GM12878 (cell line): ENCODE measurements at places on chromosomes 5 and 9. TPM values are rescaled to one million over a fixed set of nuclear protein-coding genes. Genes with fewer than 3 reads are reported as not detected.

OBP2B gene
- total RNA-seq: not detected in 2 replicates

PDE6A gene
- not detected in 2 replicates for total RNA-seq

- DNase-seq: no peak
- no peak overlapping the region for H3K27ac ChIP-seq
- H3K4me3 ChIP-seq: no peak overlapping the region
- peaks cover 4% of the 10 kb centered on the region for H3K36me3 ChIP-seq
These were observed 14.1 kb downstream of the MTX3 start for GRCh38 chr5:79976759-79977515.

DNA sequence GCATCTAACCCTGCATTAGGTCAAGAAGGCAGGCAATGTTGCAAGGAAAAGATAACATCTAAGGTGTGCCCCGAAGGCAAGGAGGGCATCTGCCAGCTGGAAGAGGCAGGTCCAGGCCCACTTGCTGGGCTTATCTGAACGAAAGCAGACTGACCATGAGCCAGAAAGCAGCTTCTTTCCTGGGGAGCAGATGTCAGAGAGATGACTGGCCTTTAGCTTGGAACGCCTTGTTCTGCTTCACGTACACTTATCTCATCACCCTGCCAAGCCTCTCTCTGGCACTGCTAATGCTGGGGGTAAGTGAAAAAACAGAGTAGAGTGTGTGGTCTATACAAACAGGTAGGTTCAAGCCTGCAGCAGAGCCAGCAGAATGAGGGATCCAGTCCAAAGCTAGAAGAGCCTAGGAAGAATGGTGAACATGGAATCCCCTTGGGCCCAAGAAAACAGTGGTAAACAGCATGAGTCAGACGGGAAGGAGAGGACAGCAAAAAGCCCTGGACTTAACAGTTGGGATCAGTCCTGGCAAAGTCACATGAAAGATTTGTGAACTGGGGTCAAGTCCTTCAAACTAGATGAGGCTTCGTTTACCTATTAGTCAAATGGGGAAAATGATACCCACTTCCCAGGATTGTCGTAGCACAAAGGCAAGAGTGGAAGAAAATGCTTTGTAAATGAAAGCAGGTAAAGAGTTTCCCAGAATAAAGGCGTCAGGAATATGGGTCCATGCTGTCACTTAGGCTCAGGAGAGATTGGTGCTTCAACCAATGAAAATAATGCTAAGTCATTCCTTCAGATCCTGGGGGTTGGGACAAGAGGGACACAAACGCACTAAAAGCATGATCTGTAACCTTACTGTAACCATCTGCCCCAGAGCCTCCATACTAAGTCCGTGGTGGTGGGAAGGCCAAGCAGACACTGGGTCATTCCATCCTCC, 200.9 kb downstream of the SLIT3 start:
- peaks cover 2% of the 10 kb centered on the region; the same call in 1 of the 2 replicates for H3K27me3 ChIP-seq
- no peaks in the 10 kb centered on the region for H3K4me1 ChIP-seq
- DNase-seq: no peak
- H3K27ac ChIP-seq: no peak overlapping the region

GRCh38 chr9:98020476-98021145, 35.9 kb upstream of the NANS start:
- H3K36me3 ChIP-seq: peaks cover 17% of the 10 kb centered on the region
- H3K4me3 ChIP-seq: no peak overlapping the region
- no peak overlapping the region for H3K27ac ChIP-seq
- H3K27me3 ChIP-seq: no peaks in the 10 kb centered on the region

DNA sequence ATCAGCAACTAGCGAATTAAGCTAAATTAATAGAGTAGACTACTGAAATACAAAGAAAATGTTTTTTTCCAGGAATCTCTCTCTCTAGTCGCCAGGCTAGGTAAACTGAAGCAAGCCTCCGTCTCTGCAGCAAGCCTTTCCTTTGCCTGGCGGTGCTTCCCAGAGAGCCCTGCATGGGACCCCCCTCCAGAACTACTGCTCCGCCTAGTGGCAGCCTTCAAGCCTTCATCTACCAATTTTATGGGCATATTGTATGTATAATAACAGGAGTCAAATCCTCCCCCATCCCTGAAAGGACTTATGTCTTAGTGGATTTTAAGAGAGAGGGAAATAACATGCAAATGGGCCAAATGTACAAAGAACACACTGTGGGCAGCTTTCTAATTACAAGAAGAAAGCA, 241.9 kb downstream of the SAXO1 start:
- no peaks in the 10 kb centered on the region for H3K27me3 ChIP-seq
- no peaks in the 10 kb centered on the region for H3K4me1 ChIP-seq
- no peak overlapping the region for H3K27ac ChIP-seq
- H3K4me3 ChIP-seq: no peak overlapping the region
- DNase-seq: no peak
- H3K36me3 ChIP-seq: no peaks in the 10 kb centered on the region

DNA sequence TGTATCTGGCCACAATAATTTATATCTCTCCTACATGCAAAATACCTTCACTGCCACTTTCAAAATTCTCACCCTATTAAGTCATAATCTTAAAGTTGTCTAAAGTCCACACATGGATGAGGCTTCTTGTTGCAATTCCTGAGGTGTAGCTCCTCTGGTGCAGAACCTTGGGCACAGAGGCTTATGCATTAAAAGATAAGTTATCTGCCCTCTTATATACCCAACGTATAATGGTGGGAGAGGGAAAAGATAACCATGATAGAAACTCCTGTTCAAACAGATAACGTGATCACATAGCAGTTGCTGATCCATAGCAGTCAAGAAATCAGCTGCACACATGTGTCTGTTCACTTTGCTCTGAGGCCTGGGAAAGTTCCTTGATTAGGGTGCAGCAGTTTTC, 1767.0 kb downstream of the MAT2B start:
- no peak overlapping the region for H3K27ac ChIP-seq
- no peaks in the 10 kb centered on the region for H3K4me1 ChIP-seq
- H3K27me3 ChIP-seq: no peaks in the 10 kb centered on the region
- H3K36me3 ChIP-seq: no peaks in the 10 kb centered on the region
- no peak overlapping the region for H3K4me3 ChIP-seq
- no peak for DNase-seq
